ENCODE measurements at places on chromosomes 11 and 22. TPM values are rescaled to one million over a fixed set of nuclear protein-coding genes. Genes with fewer than 3 reads are reported as not detected.

The OR2AG1 gene
- not detected for total RNA-seq

The DEUP1 gene
- not detected for total RNA-seq

The C1QTNF5 gene
- total RNA-seq: 6.5 TPM

The ADM gene
- 536 TPM for total RNA-seq

The MYEOV gene
- 3.2 TPM for total RNA-seq

The MMP12 gene
- total RNA-seq: 3.0 TPM

The ZNF195 gene
- 18.4 TPM for total RNA-seq

The SLC22A12 gene
- total RNA-seq: not detected

The MUC2 gene
- not detected for total RNA-seq

The DGAT2 gene
- total RNA-seq: 0.43 TPM

The TSGA10IP gene
- not detected for total RNA-seq

The PRAME gene
- total RNA-seq: 0.43 TPM

The TIMM10 gene
- 39.3 TPM for total RNA-seq

The ASCL2 gene
- total RNA-seq: not detected

The PATE2 gene
- total RNA-seq: 0.32 TPM

The OR8H2 gene
- not detected for total RNA-seq

The ANGPTL5 gene
- total RNA-seq: not detected

The SCGB1C1 gene
- not detected for total RNA-seq

The BAIAP2L2 gene
- total RNA-seq: 2.3 TPM

The TEAD1 gene
- total RNA-seq: 209 TPM

The TSPAN18 gene
- 0.64 TPM for total RNA-seq

The RBMXL2 gene
- not detected for total RNA-seq

The ADAMTS8 gene
- not detected for total RNA-seq

The TMPRSS5 gene
- under 0.01 TPM for total RNA-seq

All from fibroblast of villous mesenchyme (primary cell).